ENCODE measurements at places on chromosomes 3 and 15.

DNA sequence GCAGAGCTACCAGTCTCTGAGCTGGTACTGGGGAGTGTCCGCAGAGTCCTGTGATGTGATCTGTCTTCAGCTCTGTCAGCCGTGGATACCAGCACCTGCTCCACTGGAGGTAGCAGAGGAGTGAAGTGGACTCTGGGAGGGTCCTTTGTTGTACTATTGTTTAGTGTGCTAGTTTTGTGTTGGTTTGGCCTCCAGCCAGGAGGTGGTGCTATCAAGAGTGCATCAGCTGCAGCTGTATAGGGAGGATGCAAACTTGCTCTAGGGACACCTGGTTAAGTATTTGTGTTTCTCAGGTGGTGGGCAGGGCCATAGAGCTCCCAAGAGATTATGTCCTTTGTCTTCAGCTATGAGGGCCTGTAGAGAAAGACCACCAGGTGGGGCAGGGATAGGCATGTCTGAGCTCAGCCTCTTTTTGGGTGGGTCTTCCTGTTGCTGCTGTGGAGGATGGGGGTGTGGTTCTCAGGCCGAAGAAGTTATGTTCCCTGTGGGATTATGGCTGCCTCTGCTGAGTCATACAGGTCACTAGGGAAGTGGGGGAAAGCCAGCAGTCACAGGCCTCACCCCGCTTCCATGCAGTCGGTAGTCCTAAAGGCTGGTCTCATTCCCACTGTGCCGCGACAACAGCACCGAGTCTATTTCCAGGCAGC, 443.2 kb upstream of the TBL1XR1 start:
- no peak for DNase-seq

DNA sequence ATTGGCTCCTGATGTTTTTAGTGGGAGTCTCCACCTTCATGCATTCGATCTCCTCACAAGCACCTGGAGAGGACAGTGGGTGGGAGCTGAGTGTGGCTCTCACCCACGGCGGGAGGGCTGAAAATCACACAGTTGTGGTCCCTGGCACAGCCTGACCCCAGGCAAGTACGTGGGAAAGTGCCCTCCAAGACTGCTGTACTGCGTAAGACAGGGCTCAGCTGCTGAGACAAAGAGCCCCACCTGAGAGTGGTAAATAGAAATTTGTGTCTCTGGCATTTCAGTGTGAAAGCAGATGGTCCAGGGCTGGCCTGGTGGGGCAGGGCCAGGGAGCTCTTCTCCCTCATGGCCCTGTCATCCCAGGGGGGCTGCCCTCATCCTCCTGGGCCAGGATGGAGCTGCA, 77.4 kb upstream of the IQSEC1 start:
- no peak for DNase-seq

GRCh38 chr3:16905704-16906103, 20.9 kb downstream of the PLCL2 start:
- no peak for DNase-seq

DNA sequence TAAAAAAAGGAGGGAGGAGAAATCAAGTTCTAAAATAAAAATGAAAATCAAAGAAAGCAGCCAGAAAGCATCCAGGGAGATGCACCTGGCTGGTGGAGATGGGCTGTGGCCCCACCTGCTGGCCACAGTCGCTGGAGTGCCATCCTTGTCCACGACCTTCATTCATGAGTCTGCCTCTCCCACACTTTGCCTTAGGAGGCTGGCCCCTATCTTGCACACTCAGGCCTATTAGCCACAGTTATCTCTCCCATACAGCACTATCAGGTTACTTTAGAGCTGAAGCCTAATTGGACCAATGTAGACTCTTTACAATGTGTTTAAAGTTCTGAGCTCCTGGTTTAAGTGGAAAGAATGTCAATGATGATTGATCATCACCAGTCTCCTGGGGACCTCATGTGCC, 392.0 kb upstream of the RORA start:
- DNase-seq: no peak

GRCh38 chr15:44719293-44719999, 8.1 kb downstream of the B2M start:
- no peak for DNase-seq

GRCh38 chr15:82970696-82971095, 15.3 kb upstream of the RAMAC start:
- DNase-seq: no peak

DNA sequence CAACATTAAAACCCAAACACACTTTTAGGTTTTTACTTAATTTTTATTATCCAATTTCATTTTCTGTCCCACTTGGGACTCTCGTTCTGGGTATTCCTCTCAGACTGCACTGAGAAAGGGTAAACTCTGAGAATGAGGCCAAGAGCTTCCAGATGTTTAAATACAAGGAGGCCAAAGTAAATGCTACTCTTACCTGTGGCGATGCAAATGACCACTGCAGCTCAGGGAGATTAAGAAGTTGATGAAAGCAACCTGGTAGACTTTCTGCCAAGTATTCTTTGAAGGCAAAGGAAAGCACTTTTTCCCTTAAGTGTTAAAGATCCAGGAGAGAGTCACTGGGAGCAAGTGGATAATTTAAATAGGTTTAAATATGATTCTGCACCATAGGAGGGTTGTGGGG, 39.1 kb downstream of the NPTN start:
- no peak for DNase-seq

DNA sequence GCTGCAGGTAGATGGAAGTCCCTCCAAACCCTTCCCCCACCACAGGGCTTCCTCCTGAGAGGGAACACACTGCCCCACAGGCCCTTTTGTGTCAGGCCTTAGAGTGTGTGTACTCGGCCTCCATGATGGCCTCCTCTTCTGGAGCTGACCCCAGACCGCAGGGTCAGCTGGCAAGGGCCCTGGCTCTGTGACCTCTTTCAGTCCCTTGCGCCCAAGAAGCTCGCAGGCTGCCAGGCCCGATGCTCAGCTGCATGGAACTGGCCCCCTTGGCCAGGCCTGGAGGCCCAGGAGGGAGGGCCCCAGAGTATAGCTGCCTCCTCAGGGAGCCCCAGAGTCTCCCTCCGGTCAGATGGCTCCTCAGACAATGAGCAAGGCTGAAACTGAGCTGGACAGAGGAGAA, 23.4 kb upstream of the ANKDD1A start:
- DNase-seq: no peak

- DNase-seq: no peak
These were observed 33.7 kb downstream of the FLNB start for GRCh38 chr3:58041826-58042324.
